ENCODE measurements at places on chromosomes 4 and X. TPM values are rescaled to one million over a fixed set of nuclear protein-coding genes. Genes with fewer than 3 reads are reported as not detected.

CT45A10 gene
- not detected for total RNA-seq

HPGDS gene
- not detected for total RNA-seq

CT55 gene
- 0.34 TPM for total RNA-seq

AFF2 gene
- 12.2 TPM for total RNA-seq

WDR17 gene
- total RNA-seq: 6.3 TPM

SMR3B gene
- total RNA-seq: not detected

NEUROG2 gene
- 7.3 TPM for total RNA-seq

HMX1 gene
- 1.7 TPM for total RNA-seq

SLC9B1 gene
- 3.1 TPM for total RNA-seq

TLR1 gene
- not detected for total RNA-seq

ZNF141 gene
- 22.0 TPM for total RNA-seq

RTL9 gene
- 1.8 TPM for total RNA-seq

ITM2A gene
- total RNA-seq: 5.8 TPM

RIPPLY1 gene
- not detected for total RNA-seq

SSX4B gene
- 0.71 TPM for total RNA-seq

BEND2 gene
- not detected for total RNA-seq

MAGEA2B gene
- total RNA-seq: 10.6 TPM

RNF150 gene
- total RNA-seq: 23.3 TPM

SCML1 gene
- 2.7 TPM for total RNA-seq

TRAM1L1 gene
- 6.5 TPM for total RNA-seq

MAGEA12 gene
- total RNA-seq: 1.1 TPM

OPHN1 gene
- total RNA-seq: 7.8 TPM

PLS3 gene
- total RNA-seq: 17.8 TPM

CXCL11 gene
- total RNA-seq: not detected

NWD2 gene
- 0.17 TPM for total RNA-seq

EGF gene
- not detected for total RNA-seq

DCLK2 gene
- 36.8 TPM for total RNA-seq

BEX4 gene
- total RNA-seq: 82.5 TPM

ZNF157 gene
- 2.9 TPM for total RNA-seq

MAP7D2 gene
- 3.0 TPM for total RNA-seq

OTUD6A gene
- total RNA-seq: not detected

SYN1 gene
- 34.2 TPM for total RNA-seq

All from glutamatergic neuron (in vitro differentiated cells).